H9 (cell line): ENCODE measurements at places on chromosomes 11 and 22. TPM values are rescaled to one million over a fixed set of nuclear protein-coding genes. Genes with fewer than 3 reads are reported as not detected.

The DDT gene
- 177 and 185 TPM in 2 replicates for total RNA-seq

The PATE2 gene
- total RNA-seq, result 0.17 and 0.44 TPM in 2 replicates

- H3K4me3 ChIP-seq, result no peak overlapping the region
- H3K4me1 ChIP-seq, result peaks cover 4% of the 10 kb centered on the region; the same call in 1 of the 2 replicates
- DNase-seq, result peak; percentile 25
- no peaks in the 10 kb centered on the region; the same call in 1 of the 2 replicates for H3K27me3 ChIP-seq
- no peak overlapping the region for H3K27ac ChIP-seq
Observed at GRCh38 chr11:124898263-124898680, 607 bp upstream of the ROBO4 start.

The C11orf86 gene
- total RNA-seq, result 0.24 TPM in 1 of 2 replicates, not detected in the other

GRCh38 chr11:17967661-17968060 lies 45.2 kb downstream of the SERGEF start:
- H3K27me3 ChIP-seq, result no peaks in the 10 kb centered on the region
- H3K4me1 ChIP-seq, result no peaks in the 10 kb centered on the region
- DNase-seq, result no peak
- no peak overlapping the region for H3K27ac ChIP-seq
- no peak overlapping the region for H3K4me3 ChIP-seq
- H3K36me3 ChIP-seq, result peaks cover 14% of the 10 kb centered on the region

The SHISA8 gene
- total RNA-seq, result 0.72 and 1.4 TPM in 2 replicates
